ENCODE measurements at places on chromosomes 5 and 9.

- DNase-seq: no peak
Measured at GRCh38 chr9:114746591-114747346, 59.1 kb downstream of the TNFSF15 start.

DNA sequence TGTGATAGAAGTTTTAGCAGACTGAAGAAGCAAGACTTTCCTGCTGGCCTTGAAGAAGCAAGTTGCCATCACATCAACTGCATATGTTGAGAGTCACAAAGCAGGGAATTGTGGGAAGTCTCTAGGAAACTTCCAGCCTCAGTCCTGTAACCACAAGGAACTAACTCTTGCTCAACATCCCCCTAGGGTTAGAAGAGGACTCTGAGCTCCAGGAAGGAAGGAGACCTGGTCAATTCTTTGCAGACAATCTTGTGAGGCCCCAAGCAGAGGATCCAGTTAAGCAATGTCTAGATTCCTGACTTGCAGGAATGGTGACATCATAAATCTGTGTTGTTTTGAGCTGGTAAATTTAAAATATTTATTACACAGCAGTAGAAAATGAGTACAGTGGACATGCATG is 18.6 kb upstream of the ZNF366 start:
- DNase-seq: no peak

- no peak for DNase-seq
Measured at GRCh38 chr5:93280518-93280917, 300.5 kb downstream of the NR2F1-AS1 start.

DNA sequence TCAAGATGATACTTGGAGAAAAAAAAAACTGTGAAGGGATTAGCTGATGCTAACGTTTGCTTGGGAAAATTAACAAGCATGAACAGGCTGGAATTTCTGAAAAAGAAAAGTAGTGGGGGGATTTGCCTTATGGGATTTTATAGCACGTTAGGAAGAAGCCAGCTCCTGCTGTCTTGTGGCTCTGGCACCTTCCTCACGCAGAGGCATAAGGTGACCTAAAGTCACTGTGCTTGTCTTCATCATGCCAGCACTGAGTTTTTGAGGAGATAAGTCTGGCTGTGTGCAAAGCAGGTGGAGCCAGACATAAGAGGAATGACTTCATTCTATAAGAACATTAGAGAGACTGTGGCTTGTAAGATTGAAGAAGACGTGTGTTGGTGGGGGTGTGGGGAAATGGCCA is 94.4 kb upstream of the MAP1B start:
- no peak for DNase-seq

DNA sequence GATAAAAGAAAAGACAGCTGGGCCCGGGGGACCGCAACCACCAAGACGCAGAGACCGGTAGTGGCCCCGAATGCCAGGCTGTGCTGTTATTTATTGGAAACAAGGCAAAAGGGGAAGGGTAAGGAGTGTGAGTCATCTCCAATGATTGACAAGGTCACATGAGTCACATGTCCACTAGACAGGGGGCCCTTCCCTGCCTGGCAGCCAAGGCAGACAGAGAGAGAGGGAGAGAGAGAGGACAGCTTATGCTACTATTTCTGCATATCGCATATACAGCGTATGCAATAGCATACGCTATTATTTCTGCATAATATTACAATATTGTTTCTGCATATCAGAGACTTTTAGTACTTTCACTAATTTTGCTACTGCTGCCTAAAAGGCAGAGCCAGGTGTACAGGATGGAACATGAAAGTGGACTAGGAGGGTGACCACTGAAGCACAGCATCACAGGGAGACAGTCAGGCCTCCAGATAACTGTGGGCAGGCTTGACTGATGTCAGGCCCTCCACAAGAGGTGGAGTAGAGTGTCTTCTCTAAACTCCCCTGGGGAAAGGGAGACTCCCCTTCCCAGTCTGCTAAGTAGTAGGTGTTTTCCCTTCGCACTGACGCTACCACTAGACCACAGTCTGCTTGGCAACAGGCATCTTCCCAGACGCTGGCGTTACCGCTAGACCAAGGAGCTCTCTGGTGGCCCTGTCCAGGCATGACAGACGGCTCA is 50.3 kb downstream of the RFX3 start:
- DNase-seq: peak; percentile 33

DNA sequence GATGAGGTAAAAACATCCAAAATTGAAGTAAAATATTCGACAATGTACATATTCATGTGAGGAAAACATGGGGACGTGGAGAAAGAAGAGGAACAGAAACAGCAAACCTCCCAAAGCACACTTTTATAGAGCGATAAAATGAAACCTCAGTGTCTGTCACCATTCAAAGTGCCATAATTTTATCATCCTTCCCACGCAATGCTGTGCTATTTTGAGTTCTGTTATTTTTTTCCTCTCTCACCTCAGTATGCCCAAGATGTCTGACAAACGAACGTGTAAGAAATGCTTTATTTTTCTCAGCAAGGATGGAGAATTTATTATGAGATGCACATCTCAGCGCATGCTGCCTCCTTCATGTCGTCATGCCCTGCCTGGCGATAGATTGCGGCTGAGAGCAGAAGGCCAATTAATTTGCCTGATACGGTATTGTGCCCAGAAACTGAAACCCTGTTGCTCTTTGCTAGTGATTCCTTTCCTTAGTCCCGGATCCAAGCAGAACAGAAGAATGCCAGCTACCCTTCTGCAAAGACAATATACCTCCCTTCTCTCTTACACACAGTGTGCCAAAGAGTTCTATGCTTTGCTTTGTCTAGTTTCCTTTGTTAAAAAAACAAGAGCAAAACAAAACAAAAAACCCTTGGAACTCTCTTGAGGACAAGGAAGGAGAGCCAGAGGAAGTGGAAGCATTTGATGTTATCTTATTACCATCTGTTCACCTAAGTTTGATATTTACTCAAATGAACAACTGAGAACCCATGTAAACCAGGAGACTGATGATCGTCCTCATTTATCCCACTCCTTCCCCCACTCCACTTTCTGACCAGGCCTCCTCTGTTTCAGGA is 192.4 kb downstream of the SEMA6A start:
- no peak for DNase-seq

GRCh38 chr9:117170567-117170966 is 244.3 kb downstream of the ASTN2 start:
- DNase-seq: no peak

DNA sequence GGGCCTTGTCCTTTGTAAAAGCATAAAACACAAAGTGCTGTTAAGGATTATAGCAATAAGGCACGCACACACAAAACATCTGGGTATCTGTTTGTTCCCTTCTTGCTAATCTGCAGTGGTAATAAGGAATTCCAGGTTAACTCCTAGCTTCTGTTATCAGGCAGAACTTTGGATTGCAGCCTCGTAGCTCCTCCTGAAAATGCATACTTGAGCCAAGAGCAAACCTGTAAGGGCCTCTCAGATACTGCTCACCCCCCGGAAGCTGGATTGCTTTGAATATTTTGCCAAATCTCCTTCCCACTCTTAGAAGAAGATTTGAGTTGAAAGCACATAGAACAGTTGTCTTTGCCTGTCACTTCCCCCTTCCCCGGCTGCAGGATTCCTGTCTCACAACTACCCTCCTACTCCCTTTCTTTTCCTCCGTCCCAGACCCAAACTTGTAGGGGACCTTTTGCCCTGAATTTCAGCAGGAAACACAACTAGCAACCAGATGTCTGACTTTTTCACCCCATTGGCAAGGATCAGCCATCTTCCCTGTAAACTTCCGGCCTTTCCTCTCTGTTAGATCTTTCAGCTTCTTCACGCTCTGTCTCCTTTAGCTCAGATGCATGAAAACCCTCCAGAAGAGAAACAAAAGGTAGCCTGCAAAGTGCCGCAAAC is 28.2 kb upstream of the SMAD5 start:
- no peak for DNase-seq

- DNase-seq: no peak
Measured at GRCh38 chr5:7047511-7048261, 334.5 kb downstream of the TENT4A start.

DNA sequence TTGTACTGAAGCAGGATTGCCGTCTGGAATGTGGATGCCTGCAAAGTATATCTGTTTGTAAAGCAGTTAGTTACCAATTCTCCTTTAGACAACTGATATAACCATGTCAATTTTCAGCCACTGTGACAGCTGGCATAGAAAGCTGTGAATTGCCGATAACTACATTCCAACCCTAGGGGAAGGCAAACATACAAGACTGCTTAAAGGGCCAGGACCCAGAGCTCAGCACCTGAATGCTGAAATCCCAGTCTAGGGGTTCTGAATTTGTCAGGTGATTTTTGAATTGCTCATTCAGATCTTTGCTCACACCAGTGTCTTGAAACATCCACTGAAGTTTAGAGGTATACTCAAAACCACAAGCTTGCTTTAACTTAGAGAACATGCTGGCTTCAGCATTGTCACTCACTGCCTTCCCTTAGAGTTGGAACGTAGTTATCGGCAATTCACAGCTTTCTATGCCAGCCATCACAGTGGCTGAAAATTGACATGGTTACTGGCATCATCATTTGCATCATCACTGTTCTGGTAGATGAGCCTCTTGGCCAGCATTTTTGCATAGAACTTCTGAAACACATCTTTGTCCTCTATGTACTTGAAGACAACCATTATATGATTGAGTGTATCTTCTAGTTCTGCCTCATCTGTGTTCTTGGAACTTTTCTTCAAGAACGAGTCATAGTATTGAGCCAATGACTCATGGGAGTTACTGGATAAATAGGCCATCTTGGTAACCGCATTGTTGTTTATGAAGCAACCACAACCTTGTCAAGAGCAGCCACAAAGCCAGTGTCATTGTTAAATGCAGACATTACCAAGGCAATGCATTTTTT is 82.1 kb downstream of the CCDC192 start:
- peak; percentile 56 for DNase-seq

DNA sequence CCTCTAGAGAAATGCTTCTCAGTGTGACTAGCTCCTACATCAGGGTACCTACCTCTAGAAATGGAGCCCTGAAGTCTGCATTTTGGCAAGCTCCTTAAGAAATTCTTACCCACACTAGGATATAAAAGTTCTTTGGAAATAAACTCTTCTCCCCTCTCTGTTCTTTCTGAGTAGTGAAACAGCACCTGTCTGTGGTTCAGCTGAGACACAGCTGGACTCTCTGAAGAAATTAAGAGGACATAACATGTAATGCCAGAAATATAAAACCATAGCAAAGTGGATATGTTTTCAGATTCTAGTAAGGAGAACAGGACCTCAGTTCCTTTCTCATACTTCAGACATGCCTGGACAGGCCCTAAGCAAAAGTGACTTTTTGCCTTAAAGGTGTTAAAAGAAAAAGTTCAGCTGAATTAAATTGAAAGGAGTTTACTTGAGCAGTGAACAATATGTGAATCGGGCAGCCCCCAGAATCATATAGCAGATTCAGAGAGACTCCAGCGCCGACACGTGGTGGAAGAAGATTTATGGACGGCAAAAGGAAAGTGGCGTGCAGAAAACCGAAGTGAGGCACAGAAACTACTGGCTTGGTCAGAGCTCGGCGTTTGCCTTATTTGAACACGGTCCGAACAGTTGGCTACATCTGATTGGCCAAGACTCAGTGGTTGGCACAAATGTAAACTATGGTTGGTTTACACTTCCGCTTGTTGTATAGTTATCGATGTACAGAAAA is 64.5 kb downstream of the PRKACG start:
- no peak for DNase-seq

DNA sequence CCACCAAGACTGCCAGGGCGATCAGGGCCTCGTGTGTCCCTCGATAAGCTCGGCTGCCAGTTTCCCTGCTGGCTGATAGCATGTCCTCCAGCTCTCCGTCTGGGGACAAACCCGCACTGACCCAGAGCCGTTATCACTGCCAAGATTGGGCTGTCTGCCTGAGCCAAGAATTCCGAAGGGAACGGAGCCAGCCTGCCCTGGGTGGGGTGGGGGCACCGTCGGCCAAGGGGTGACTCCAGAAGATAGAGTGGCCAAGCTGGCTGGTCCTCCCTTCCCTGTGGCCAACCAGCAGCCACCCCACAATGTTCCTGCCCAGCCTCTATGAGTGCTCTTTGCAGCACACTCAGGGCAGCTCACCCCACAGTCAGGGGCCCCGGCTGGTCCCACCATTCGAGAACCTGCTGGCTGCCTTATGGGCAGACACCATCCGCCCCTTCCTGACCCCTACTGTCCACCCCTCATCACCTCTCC is 29.4 kb downstream of the HRH2 start:
- DNase-seq: no peak

DNA sequence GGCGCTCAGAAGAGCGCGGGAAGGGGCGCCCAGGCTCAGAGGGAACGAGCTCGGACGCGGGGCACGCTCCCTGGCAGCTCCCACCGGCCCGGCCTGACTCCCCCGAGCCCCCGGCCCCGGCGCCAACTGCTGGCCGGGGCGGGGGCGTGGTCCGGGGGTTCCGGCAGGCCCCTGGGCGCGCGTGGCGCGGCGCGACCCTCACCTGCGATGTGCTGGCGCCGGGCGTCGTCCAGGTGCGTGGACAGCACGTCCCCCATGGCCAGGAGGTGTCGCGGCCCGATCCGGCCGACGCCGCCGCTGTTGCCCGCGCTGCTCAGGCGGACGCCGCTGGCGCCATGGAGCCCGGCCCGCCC is 43.5 kb upstream of the STXBP1 start:
- DNase-seq: no peak

GRCh38 chr9:126327714-126328185 is 1.1 kb downstream of the MVB12B start:
- DNase-seq: no peak

GRCh38 chr5:135553688-135554462 is 18.1 kb upstream of the NEUROG1 start:
- DNase-seq: no peak

- DNase-seq: no peak
Measured at GRCh38 chr9:113578279-113578865, 114.8 kb downstream of the RGS3 start.

- no peak for DNase-seq
Measured at GRCh38 chr5:67774786-67775185, 440.8 kb upstream of the PIK3R1 start.

DNA sequence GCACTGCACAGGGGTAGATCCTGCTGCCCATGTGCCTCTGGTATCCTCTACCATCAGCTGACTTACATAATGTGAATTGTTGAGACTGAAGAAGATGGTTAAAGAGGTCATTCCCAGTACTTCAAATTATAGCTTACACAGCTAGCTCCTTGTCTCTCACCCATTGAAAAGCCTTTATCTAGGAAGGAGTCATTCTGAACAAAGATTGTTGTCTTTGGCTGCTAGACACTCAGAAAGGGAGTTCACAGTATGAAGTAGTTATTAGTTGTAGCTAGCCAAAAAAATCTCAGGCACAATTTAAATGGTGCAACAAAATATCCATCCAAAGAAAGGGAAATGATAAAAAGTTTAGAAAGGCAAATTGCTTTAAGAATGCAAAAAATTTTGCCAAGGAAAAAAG is 102.0 kb upstream of the NREP start:
- no peak for DNase-seq

DNA sequence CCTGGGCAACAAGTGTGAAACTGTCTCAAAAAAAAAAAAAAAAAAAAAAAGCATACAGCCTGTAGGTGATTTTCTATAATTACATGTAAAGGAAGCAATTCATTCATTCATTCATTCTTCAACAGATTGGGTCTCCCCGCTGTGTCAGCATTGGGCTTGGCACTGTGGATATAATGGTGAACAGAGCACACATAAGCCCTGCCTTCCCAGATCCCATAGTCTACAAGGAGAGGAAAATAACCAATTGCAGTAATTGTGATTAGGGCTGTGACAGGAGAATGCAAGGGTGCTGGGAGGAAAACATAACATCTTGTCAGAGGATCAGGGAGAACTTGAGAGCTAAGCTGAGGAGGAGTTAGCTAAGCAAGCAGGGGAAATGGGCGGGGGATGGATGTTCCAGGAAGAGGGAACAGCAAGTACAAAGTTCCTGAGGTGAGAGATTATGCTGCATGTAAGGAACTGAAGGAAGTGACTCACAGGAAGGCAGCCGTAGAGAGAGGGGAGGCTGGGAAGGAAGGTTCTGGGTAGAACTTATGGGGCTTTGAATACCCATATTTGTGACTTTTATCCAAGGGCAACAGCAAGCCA is 24.0 kb upstream of the KLF9 start:
- no peak for DNase-seq
